ENCODE measurements at places on chromosomes 7 and 10. TPM values are rescaled to one million over a fixed set of nuclear protein-coding genes. Genes with fewer than 3 reads are reported as not detected.

DNA sequence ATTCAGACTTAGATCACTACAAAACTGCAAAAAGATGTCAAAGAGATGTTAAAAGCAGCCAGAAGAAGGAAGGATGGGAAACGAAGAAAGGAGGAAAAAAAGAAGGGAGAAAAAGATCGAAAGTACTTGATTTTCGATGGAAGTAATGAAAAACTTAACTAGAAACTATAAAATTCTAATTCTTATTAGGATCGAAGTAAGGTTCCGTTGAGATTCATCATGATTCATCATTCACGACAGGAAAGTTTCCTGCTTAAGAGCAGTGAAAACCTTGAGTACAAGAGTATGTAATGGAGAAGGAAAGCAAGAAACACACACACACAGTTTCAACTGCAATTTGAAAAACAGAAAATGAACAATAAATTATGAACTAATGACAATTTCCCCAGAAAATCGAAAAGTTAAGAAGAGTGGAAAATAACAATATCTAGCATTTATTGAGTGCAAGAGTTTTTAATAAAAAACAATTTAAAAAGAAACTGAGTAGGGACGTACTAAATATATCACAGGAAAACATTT lies 1.1 kb upstream of the ING3 start:
- H3K27ac ChIP-seq: no peak overlapping the region
- H3K36me3 ChIP-seq: peaks cover 3% of the 10 kb centered on the region
- peaks cover 18% of the 10 kb centered on the region for H3K4me1 ChIP-seq
- H3K4me3 ChIP-seq: peak overlapping the region; percentile 92

DNA sequence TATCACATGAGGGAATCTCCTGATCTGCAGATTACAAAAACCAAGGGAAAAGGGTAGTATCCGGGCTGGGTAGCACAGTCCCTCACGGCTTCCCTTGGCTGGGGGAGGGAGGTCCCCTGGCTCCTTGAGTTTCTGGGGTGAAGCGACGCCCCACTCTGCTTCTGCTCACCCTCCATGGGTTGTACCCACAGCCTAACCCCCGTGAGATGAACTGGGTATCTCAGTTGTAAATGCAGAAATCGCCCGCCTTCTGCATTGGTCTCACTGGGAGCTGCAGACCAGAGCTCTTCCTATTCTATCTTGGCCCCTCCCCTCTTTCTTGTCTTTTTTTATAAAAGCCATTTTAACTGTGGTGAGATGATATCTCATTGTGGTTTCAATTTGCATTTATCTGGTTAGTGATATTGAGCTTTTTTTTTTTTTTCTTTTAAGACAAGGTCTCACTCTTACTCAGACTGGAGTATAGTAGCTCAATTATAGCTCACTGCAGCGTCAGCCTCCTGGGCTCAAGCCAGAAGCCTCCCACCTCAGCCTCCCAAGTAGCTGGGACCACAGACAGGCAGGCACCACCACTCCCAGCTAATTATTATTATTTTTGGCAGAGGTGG lies 87.8 kb downstream of the ABCC2 start:
- peaks cover 5% of the 10 kb centered on the region for H3K27me3 ChIP-seq
- no peak overlapping the region for H3K27ac ChIP-seq
- no peaks in the 10 kb centered on the region for H3K4me1 ChIP-seq
- H3K36me3 ChIP-seq: peaks cover 5% of the 10 kb centered on the region
- DNase-seq: no peak

GRCh38 chr10:101035314-101035713 lies 4.3 kb downstream of the SFXN3 start:
- no peaks in the 10 kb centered on the region for H3K27me3 ChIP-seq
- peaks cover 21% of the 10 kb centered on the region for H3K36me3 ChIP-seq
- H3K4me3 ChIP-seq: no peak overlapping the region
- H3K27ac ChIP-seq: no peak overlapping the region
- no peak for DNase-seq

DNA sequence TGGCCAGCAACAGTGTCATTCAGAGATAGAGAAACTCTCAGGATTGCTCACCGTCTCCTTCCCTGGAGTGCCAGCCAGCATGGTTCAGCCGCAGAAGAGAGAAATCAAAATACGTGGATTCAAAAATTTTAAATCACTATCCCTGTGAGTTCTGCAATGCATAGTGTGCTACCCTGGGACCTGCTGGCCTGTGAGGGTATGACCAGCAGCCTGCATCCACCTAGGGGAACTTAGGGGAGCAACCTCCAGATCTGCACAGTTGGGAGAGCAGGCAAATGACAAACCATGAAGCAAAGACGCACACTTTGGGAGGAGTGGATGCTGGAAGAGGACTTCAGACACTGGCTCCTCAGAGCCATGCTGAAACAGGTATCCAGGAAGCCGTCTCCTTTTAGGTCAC lies 639.3 kb downstream of the TNS3 start:
- H3K36me3 ChIP-seq: no peaks in the 10 kb centered on the region
- DNase-seq: no peak
- H3K4me1 ChIP-seq: peaks cover 1% of the 10 kb centered on the region
- no peak overlapping the region for H3K4me3 ChIP-seq
- H3K27ac ChIP-seq: no peak overlapping the region

GRCh38 chr10:79942261-79943185 lies 6.4 kb downstream of the SFTPD start:
- H3K4me3 ChIP-seq: no peak overlapping the region
- H3K4me1 ChIP-seq: no peaks in the 10 kb centered on the region

- DNase-seq: no peak
- no peak overlapping the region for H3K4me3 ChIP-seq
- peaks cover 22% of the 10 kb centered on the region for H3K4me1 ChIP-seq
- H3K27ac ChIP-seq: no peak overlapping the region
Observed at GRCh38 chr10:968546-969199, 19.6 kb upstream of the GTPBP4 start.

DNA sequence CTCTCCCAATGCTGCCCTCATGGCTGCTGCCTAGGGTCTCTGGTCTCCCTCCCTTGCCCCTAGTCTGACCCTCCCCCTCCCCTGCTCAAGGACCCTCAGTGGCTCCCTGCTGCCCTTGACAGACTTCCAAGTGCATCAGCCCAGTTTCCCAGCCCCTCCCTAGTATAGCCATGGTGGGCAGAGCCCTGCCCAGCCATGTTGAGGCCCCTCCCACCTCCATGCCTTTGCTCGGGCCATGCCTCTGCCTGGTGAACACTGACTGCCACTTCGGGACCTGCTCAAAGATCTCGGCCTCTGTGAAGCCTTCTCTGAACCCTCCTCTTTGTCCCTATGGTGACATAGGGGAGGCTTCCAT lies 73.2 kb downstream of the MYL10 start:
- H3K4me1 ChIP-seq: no peaks in the 10 kb centered on the region
- H3K27ac ChIP-seq: no peak overlapping the region
- no peak overlapping the region for H3K4me3 ChIP-seq
- H3K27me3 ChIP-seq: no peaks in the 10 kb centered on the region
- DNase-seq: no peak

DNA sequence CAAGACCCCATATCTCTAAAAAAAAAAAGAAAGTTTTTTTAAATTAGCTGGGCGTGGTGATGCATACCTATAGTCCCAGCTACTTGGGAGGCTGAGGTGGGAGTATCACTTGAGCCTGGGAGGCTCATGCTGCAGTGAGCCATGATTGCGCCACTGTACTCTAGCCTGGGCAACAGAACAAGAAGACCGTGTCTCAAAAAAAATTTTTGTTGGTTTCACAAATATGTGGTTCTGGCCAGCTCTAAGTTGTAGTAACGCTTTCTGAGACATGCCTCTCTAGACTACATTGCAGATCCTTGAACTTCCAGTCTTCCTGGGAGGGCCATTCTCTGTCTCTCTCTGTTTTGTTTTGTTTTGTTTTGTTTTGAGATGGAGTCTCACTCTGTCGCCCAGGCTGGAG lies 24.6 kb upstream of the RHBDD2 start:
- H3K27ac ChIP-seq: no peak overlapping the region
- H3K36me3 ChIP-seq: no peaks in the 10 kb centered on the region
- peaks cover 21% of the 10 kb centered on the region for H3K27me3 ChIP-seq

- no peak for DNase-seq
- no peaks in the 10 kb centered on the region for H3K36me3 ChIP-seq
- peaks cover 38% of the 10 kb centered on the region for H3K4me1 ChIP-seq
- no peak overlapping the region for H3K4me3 ChIP-seq
- H3K27ac ChIP-seq: no peak overlapping the region
- no peaks in the 10 kb centered on the region for H3K27me3 ChIP-seq
Observed at GRCh38 chr10:35412003-35412723, 75.9 kb downstream of the CCNY start.

GPR15LG gene
- total RNA-seq: not detected

DNA sequence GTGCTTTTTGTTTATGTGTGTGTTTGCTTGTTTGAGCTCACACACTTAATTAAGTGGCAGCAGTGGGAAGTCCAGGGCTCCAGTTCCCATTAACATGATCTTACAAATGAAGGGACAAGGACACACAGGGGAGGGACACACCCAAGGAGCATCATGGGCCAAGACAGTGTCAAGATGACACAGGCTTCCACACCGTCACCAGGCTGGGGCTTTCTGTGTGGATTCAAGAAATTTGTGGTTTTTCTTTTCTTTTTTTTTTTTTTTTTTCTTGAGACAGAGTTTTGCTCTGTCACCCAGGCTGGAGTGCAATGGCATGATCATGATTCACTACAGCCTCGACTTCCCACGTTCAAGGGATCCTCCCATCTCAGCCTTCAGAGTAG lies 173.6 kb downstream of the KIAA1217 start:
- H3K27ac ChIP-seq: no peak overlapping the region
- DNase-seq: no peak
- H3K36me3 ChIP-seq: no peaks in the 10 kb centered on the region
- H3K4me3 ChIP-seq: no peak overlapping the region
- H3K4me1 ChIP-seq: peaks cover 22% of the 10 kb centered on the region
- peaks cover 10% of the 10 kb centered on the region for H3K27me3 ChIP-seq

GRCh38 chr7:3310884-3311283 lies 9.8 kb downstream of the SDK1 start:
- DNase-seq: no peak
- no peaks in the 10 kb centered on the region for H3K36me3 ChIP-seq
- H3K4me1 ChIP-seq: peaks cover 4% of the 10 kb centered on the region
- H3K4me3 ChIP-seq: no peak overlapping the region

ZNF25 gene
- 15.1 TPM for total RNA-seq

DNA sequence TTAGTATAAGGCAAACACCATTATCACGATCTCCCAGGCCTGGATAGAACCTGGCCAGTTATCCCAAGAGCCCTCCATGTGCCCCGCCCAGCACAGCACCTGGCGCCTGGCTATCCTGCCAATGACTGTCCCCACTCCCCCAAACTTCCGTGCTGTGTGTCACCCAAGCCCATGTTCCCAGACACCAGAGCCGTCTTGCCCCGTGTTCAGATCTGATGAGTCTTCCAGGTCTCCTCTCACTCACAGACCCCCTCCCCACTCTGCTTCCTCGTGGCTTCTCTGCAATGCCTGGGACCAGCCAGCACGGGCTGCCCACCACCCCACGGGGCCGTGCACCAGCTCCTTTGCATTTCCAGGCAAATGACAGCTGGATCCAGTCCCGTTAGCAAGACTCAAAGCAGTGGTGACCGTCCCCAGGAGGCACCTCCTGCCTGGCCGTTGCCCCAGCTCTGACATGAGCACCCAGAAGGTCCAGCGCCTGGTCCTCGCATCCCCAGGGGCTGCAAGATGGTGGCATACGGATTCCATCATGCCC lies 43.8 kb upstream of the INPP5A start:
- no peaks in the 10 kb centered on the region for H3K36me3 ChIP-seq
- peaks cover 40% of the 10 kb centered on the region for H3K4me1 ChIP-seq
- DNase-seq: peak; percentile 68
- no peak overlapping the region for H3K27ac ChIP-seq

DNA sequence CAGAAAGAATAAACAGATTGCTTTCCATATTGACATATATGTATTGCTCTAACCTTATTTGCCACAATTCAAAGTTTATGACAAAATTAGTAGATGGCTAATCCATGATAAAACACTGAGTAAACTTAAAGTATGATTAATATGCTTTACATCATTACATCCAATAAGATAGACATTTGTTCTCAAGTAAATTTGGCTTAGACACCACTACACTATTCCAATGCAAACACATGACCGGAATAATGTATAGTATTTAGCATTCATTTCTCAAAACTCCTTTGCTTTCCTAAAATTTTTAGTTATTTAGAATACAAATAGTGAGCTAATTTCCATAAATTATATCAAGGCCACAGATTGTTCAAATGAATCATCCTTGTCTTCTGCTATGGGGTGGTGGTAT lies 20.2 kb downstream of the SEM1 start:
- no peak overlapping the region for H3K27ac ChIP-seq
- H3K4me3 ChIP-seq: no peak overlapping the region
- H3K4me1 ChIP-seq: peaks cover 13% of the 10 kb centered on the region
- no peak for DNase-seq
- peaks cover 33% of the 10 kb centered on the region for H3K36me3 ChIP-seq
- no peaks in the 10 kb centered on the region for H3K27me3 ChIP-seq

DNA sequence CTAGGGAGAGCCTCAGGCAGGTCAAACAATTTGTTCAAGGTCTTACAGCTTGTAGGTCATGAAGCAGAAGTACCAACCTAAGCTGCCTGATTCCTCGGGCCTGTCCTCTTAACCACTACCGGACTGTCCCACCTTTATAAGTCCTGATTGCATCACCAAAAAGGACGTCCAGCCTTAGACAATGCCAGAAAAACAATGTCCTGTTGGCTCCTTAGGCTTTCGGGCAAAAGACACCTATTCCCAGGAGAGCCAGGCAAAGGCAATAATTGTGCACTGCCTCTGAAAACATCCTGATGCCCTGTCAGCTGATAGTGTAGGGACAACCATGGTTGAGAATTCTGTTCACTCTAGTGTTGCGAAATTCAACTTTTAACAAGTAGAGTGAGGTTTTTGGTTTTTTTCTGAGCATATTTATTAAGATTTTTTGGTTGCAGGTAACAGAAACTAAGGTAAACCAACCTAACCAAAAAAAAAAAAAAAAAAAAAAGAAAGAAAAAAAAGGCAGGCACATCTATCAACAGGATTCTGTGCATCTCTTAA lies 40.5 kb downstream of the CDHR3 start:
- no peak overlapping the region for H3K4me3 ChIP-seq
- H3K36me3 ChIP-seq: peaks cover 3% of the 10 kb centered on the region
- no peak overlapping the region for H3K27ac ChIP-seq
- H3K27me3 ChIP-seq: peaks cover 46% of the 10 kb centered on the region
- H3K4me1 ChIP-seq: no peaks in the 10 kb centered on the region
- no peak for DNase-seq
